Activated naive CD8-positive, alpha-beta T cell treated with anti-CD3 and anti-CD28 coated beads for 36 hours (primary cell): ENCODE measurements at places on chromosomes 7 and 10.

- no peaks in the 10 kb centered on the region for H3K27me3 ChIP-seq
- DNase-seq, result no peak
- H3K36me3 ChIP-seq, result no peaks in the 10 kb centered on the region
- no peak overlapping the region for H3K27ac ChIP-seq
Measured at GRCh38 chr10:105598207-105598606, 957.1 kb downstream of the SORCS3 start.

- H3K4me3 ChIP-seq, result no peak overlapping the region
- no peak for DNase-seq
- peaks cover 17% of the 10 kb centered on the region for H3K4me1 ChIP-seq
- peaks cover 31% of the 10 kb centered on the region for H3K27me3 ChIP-seq
- no peak overlapping the region for H3K27ac ChIP-seq
Measured at GRCh38 chr7:148621563-148621962, 31.0 kb downstream of the C7orf33 start.

DNA sequence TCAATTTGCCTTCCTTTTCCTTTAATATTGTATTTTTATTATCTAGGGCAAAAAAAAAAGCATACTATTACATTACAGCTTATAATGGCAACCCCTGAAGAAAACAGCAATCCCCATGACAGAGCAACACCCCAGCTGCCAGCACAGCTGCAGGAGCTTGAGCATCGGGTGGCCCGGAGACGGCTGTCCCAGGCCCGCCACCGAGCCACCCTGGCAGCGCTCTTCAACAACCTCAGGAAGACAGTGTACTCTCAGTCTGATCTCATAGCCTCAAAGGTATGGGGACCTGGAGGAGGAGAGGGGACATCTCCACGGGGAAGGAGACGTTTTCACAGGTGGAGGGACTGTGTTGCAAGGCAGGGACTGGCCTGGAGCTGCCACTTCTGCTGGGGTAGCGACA lies 6.8 kb downstream of the STRA8 start:
- H3K27ac ChIP-seq, result no peak overlapping the region
- no peak overlapping the region for H3K4me3 ChIP-seq
- H3K27me3 ChIP-seq, result peaks cover 3% of the 10 kb centered on the region

GRCh38 chr10:30494558-30494957 lies 60.6 kb downstream of the MAP3K8 start:
- H3K4me3 ChIP-seq, result no peak overlapping the region
- peaks cover 40% of the 10 kb centered on the region for H3K4me1 ChIP-seq
- H3K27me3 ChIP-seq, result no peaks in the 10 kb centered on the region
- no peaks in the 10 kb centered on the region for H3K36me3 ChIP-seq
- peak overlapping the region; percentile 8 for H3K27ac ChIP-seq

- DNase-seq, result no peak
- H3K27ac ChIP-seq, result no peak overlapping the region
- no peak overlapping the region for H3K4me3 ChIP-seq
- H3K36me3 ChIP-seq, result peaks cover 25% of the 10 kb centered on the region
- H3K4me1 ChIP-seq, result peaks cover 42% of the 10 kb centered on the region
- H3K27me3 ChIP-seq, result no peaks in the 10 kb centered on the region
Measured at GRCh38 chr7:6012355-6013104, 3.5 kb downstream of the AIMP2 start.

- peaks cover 11% of the 10 kb centered on the region for H3K4me1 ChIP-seq
- no peak for DNase-seq
- no peak overlapping the region for H3K4me3 ChIP-seq
- peaks cover 58% of the 10 kb centered on the region for H3K36me3 ChIP-seq
- no peaks in the 10 kb centered on the region for H3K27me3 ChIP-seq
Measured at GRCh38 chr10:21556527-21556926, 22.5 kb downstream of the MLLT10 start.

- peaks cover 5% of the 10 kb centered on the region for H3K4me1 ChIP-seq
- H3K27me3 ChIP-seq, result peaks cover 49% of the 10 kb centered on the region
- H3K27ac ChIP-seq, result no peak within 1 kb of the TSS
- DNase-seq, result peak; percentile 48
- peaks cover 6% of the 10 kb centered on the region for H3K36me3 ChIP-seq
Measured at GRCh38 chr10:99329304-99329553, at the start of gene CNNM1. Gene CNNM1, plus strand, starts transcription at chr10:99329356. Its CDS starts 32 bp downstream, at chr10:99329388.

DNA sequence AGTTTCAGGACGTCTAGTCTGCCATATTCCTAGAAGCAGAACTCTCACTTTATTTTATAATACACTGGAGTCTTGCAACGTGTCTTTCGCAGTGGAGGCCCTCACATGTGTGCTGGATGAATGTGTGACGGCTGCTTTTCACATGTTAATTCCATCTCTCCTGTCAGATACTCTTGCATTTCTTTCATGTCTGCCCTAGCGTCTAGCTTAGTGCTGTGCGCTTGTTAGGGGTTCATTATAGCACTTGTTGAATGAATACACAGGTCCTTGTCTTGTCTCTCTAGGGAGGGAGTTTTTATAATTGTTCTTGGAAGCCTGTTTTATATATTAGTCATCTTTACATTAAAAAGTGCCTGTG lies 94.4 kb downstream of the MAP3K8 start:
- no peak for DNase-seq
- H3K36me3 ChIP-seq, result no peaks in the 10 kb centered on the region
- no peak overlapping the region for H3K27ac ChIP-seq
- H3K4me1 ChIP-seq, result peaks cover 55% of the 10 kb centered on the region

DNA sequence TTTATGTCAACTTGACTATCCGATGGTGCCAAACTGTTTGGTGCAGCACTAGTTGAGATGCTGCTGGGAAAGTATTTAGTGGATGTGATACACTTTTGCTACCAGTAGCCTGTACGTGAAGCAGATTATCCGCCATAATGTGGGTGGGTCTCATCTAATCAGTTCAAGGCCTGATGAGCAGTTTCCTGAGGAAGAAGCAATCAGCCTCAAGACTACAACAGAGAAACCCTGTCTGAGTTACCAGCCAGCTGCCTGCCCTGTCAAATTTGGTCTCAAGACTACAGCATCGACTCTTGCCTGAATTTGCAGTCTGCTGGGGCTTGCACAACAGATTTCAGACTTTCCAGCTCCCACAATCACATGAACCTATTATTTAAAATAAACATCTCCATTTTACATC lies 10.9 kb upstream of the RBP3 start:
- DNase-seq, result no peak
- H3K4me1 ChIP-seq, result no peaks in the 10 kb centered on the region
- no peak overlapping the region for H3K4me3 ChIP-seq
- H3K27me3 ChIP-seq, result peaks cover 9% of the 10 kb centered on the region
- H3K36me3 ChIP-seq, result no peaks in the 10 kb centered on the region
- H3K27ac ChIP-seq, result no peak overlapping the region

GRCh38 chr7:123229426-123229825 lies 29.7 kb upstream of the SLC13A1 start:
- H3K27me3 ChIP-seq, result no peaks in the 10 kb centered on the region
- no peaks in the 10 kb centered on the region for H3K36me3 ChIP-seq
- no peak overlapping the region for H3K4me3 ChIP-seq

- H3K36me3 ChIP-seq, result no peaks in the 10 kb centered on the region
- no peak overlapping the region for H3K4me3 ChIP-seq
- peaks cover 3% of the 10 kb centered on the region for H3K27me3 ChIP-seq
- H3K4me1 ChIP-seq, result no peaks in the 10 kb centered on the region
- DNase-seq, result no peak
Measured at GRCh38 chr7:13069841-13070240, 382.4 kb downstream of the ARL4A start.

DNA sequence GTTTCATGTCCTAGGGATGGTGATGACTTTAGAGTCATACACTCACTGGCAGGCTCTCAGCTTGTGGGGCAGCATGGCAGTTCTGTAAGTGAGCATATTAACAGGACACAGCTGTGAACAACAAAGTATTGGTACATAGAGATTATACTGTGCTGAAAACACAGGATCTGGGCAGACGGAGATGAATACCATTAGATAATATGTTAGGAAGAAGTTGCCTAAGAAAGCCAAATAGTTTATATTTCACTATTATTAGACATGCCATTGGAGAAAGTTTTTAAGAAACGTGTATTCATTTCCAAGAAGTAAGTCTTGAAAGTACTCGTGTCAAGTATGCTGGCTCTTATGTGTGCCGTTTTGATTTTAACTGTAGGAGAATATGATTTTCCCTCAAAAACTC lies 274.5 kb downstream of the INHBA start:
- no peak for DNase-seq
- H3K27me3 ChIP-seq, result no peaks in the 10 kb centered on the region
- no peaks in the 10 kb centered on the region for H3K36me3 ChIP-seq

- no peak for DNase-seq
- no peaks in the 10 kb centered on the region for H3K36me3 ChIP-seq
- H3K27me3 ChIP-seq, result no peaks in the 10 kb centered on the region
- H3K4me1 ChIP-seq, result no peaks in the 10 kb centered on the region
- H3K27ac ChIP-seq, result no peak overlapping the region
Measured at GRCh38 chr7:46559194-46559832, 638.2 kb upstream of the IGFBP3 start.
